ENCODE measurements at places on chromosomes 7 and 10.
A peak's percentile ranks its signal among the peaks of the same experiment; 100 is the strongest.

DNA sequence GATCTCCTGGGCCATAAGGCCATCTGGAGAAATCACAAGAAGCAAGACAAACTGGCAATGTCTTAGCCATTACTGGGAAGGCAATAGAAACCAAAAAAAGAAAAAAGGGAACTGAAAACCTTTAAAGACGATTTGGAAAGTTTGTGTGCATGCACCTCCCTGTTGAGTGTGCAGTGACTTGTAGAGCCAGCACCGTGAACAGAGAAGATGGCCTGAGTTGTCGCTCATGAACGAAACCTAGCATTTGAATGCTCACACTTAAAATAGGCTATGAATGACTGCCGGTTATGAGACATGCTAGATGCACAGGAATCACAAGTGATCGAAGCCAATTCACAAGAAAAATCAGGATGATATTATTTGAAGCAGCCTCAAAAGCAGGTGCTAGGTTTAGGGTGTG, 151.3 kb upstream of the ADO start:
- DNase-seq: no peak

DNA sequence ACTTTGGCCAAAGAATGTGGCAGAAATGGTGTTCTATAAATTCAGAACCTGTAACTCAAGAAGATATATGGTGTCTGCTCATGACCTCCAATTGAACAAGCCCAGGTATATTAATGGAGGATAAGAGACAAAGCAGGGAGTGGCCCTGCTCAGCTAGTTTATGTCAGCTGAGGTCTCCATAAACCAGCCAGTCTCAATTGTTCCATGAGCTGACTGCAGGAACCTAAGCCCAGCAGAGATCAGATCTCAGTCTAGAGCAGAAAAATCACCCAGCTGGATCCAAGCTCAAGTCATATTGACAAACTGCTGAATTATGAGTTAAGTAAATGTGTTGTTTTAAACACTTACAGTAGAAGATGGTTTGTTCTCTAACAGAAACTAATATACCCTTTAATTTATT, 105.5 kb upstream of the SGCE start:
- no peak for DNase-seq

GRCh38 chr7:2779051-2779450, 65.1 kb downstream of the GNA12 start:
- no peak for DNase-seq

DNA sequence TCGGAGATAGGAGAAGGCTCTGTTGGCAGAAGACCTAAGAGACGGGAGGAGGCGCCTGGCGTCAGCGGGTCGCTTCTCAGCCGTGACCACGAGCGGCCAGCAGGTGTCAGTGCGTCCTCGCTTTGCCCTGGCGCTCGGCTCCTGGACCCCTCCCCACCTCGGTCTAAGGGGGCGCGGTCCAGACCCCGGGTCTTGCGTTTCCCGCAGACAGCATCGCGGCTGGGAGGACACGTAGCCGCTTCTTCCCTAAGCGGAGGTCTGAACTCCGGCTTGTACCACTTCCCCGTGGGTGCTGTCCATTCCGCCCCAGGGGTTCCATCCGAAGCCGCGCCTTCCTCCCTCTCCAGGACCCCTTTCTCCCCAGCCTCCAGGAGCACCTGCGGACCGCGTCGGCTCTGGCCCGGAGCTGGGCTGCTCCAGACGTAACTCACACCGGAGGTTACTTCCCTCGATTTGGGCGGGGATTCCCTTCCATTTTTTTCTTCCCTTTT, 593 bp upstream of the ADRA2A start:
- peak; percentile 21 for DNase-seq

Measured in stimulated activated CD4-positive, alpha-beta T cell treated with anti-CD3 and anti-CD28 coated beads, Interleukin-1b, Interleukin-23, amount 100 ng/mL, for 24 hours (primary cell).